ENCODE measurements at places on chromosomes 3 and 15.

- DNase-seq, result no peak
These were observed 10.2 kb upstream of the FBLN2 start for GRCh38 chr3:13538520-13539291.

DNA sequence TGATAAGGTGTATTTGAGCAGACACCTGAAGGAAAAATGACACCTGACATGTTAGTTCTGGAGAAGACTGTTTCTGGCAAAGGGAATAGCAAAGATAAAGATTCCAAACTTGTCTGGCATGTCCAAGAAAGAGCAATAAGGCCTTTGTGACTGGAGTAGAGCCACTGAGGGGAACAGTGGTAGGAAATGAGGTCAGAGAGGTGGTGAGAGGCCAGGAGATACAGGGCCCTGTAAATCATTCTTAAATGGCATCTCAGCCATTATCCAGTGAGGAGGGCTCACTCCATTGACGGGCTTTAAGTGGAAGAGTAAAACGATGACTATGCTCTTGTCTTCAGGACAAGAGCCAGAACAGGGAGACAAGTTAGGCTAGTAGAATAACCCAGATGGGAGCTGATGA, 4.5 kb downstream of the SLC49A4 start:
- no peak for DNase-seq

DNA sequence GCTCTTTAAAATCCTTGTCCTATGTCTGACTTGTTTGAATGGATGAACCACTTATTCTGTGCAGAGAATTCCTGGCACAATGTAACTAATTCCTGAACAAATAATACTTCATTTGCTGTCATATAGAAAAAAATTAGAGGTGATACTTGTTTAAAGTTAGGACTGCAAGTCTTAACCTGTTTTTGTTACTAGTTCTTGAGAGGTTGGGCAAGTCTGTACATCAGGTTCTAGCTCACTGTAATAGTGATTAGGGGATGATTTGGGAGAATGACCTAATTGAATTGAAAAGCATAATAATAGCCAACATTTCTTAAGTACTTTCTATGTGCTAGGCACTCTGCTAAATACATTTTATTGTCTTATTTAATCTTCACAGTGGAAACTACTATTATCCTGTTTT, 49.3 kb downstream of the GMPS start:
- no peak for DNase-seq

DNA sequence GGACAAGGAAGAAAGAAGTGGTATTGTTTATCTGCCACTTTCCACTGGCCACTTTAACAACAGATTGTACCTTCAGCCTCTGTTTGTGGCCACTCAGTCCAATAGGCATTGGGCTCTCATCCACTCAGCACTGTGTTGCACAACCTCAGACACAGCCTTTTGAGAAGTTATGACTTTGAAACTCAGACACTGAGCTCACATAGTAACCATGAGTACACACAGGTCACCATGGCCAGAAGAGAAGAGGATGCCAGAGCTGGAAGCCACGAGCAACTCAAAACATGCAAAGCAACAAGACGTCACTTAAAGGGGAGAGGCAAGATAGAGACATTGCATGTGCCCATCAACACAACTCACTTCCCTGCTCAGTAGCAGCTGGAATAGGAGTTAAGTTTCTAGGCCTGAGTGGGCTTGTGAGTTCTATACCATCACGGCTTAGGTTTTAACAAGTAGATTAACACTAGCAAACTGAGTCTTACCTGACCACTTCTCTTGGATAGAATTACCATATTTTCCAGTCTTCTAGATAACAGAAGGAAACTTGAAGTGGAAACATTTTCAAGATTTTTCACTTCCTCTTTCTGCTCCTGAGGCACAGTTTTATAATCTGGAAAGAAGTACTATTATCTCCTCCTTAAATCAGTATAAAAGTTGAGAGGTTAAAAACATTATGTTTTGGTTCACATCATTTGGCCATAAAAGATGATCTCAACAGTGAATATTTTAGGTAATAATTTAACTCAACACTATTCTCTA, 103.5 kb downstream of the IMPG2 start:
- DNase-seq, result no peak

All from kidney epithelial cell (primary cell).